Stromal cell of bone marrow (primary cell): ENCODE measurements at places on chromosomes 2 and 18.

GRCh38 chr2:101012706-101013181 is 10.7 kb downstream of the RPL31 start:
- DNase-seq: no peak

DNA sequence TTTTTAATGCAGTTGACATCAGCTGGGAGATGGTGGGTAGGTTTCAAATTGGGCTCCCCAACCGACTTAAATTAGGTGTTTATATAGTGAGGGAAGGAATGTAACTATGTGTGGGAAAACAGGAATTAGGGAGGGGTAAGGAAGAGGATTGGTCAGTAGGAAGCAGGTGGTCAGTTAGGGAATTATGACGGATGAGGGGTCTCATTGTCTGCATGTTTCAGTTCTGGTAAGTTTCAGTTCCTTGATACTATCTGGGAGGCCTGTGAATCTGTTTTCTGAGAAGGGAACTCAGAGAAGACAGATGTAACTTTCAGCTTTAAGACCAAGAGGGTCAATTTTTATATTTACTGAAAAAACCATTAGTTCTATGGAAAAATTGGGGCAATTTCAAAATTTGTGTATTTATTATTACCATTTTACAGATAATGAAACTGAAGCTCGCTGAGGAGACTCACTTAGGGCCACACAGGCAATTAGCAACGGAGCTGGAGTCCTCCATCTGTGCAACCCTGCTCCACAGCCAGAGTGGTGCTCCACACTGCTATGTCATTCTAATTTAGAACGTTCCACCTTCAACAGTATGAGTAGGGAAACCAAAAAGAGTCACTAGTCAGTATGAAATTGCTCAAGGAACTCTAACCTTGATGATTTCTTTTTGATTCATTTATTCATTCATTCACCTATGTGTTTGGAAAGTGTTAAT is 36.0 kb upstream of the CCDC195 start:
- no peak for DNase-seq

- DNase-seq: no peak
These were observed 28.6 kb upstream of the NCKAP5 start for GRCh38 chr2:133596701-133597393.

DNA sequence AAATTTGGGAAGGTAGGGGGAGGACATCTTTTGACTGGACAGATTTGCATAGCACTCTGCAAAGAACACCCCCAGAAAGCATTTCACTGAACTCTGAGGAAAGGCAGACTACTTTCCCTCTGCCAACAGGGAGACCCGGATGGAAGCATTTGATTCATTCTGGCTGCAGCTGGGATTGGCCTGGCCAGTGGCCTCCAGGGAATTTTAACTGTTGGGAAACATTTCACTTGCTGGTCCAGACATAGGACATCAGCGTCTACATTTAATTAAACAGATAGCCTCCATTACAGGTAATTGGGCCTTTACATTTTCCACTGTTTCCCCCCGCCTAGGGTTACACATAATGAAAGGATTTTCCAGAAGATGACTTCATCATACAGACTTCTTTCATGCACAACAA is 92.8 kb downstream of the MARCHF4 start:
- DNase-seq: peak; percentile 60

GRCh38 chr18:14919666-14920065 is 171.7 kb downstream of the ANKRD30B start:
- no peak for DNase-seq

GRCh38 chr2:96760986-96761832 is 507 bp downstream of the CNNM4 start:
- DNase-seq: no peak

- DNase-seq: no peak
These were observed 314.5 kb upstream of the RGPD4 start for GRCh38 chr2:107511970-107512789.

GRCh38 chr2:111522231-111522768 is 361.7 kb downstream of the ANAPC1 start:
- peak; percentile 22 for DNase-seq

DNA sequence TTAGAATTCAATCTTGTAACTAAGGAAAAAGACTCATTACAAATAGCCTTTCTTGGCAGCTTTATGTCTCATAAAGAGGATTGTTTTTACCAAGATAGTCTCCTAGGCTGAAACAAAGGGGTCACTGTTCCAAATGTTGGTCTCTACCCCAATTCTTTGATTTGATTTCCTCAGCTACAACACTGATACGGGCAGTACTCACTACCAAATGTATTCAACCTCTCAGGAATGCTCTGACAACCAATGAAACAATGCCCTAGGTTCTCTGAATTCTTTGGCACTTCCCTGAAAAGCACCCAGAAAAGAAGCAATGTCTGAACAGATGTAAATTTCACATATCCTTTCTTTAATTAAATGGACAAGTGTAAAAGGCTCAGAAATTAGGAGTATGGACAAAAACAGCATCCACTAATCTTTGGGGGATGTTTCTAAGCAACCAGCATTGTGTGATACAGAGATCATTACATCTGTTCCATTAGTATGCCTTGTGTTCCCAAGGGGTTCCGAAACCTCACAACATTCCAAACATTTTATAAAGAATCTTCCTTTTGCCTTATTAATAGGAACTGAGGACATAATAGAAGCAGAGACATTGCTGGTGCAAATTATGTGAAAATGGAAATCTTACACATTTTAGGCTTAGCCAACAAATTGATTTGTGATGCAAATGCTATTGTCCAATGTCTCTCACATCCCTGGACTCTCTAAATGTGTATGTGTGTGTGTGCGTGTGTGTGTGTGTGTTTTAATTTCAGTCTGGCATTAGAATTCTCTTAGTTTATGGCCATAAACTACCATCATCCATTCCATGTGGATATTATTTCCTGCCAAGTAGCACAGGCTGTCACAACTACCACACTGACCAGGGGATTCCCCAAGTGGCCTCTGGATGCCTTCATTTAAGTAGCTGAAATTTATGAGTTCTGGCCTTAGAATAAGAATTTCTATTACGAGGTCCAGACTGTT is 276.0 kb downstream of the MTX2 start:
- DNase-seq: no peak

DNA sequence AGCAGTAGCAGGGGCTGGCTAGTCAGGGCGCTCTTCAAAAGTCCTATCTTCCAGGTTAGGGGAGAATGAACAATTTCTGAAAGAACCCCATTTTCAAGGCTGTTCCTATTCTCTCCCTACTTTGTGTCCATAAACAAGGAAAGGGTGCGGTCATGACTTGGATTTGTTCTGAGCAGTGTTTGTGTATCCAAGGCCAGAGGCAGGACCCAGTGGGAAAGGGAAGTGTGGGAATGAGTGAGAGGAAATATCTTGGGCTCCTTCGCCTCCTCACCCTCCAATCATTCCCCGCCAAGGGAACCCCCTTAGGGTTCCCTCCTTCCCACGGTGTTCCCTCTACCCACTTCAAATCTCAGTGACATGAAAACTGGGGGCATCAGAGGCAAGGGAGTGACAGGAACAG is 25.5 kb upstream of the SPTBN1 start:
- DNase-seq: no peak

DNA sequence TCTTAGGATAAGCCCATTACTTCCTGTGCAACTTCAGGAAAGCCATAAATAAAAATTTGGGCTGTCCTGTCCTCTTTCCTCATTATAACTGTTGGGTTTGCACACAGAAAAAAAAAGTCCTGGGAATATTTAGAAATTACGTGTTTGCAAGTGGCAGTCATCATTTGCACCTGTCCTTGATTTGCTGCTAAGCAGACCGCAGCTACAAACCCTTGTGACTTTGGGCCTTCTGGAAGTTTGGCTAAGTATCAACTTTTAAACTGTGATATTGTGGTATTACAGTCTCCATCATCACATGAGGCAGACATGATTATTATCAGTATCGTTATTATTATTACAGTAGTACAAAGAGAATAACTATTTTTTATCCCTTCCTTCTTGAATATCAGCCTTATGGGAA is 260.7 kb upstream of the SESTD1 start:
- no peak for DNase-seq

DNA sequence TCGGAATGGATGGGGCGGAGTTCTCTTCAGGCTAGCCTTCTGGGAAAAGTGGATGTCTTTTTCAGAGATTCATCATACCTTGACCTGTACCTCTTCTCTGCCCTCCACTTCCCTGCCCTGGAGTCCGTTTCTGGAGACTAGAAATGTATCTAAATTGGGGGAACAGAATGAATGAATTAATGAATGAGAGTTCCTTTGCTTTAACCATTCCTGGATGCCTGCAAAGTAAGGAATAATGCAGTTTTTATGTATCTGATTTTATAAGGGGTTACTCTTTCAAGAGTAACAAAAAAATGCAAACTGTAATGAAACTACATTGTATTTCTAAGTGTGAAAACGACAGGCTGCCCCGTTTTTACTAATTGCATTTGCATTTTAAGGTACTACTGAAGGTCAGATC is 2.0 kb downstream of the SOWAHC start:
- no peak for DNase-seq

DNA sequence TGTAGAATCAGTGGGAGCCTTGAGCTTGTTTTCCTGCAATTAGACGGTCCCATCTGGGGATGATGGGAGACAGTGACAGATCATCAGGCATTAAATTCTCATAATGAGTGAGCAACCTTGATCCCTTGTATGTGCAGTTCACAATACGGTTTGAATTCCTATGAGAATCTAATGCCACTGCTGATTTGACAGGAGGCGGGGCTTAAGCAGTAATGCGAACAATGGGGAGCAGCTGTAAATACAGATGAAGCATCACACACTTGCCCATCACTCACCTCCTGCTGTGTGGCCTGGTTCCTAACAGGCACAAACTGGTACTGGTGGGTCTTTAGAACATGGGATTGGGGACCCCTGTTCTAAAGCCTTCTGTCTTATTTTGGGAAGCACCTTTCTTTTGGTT is 17.9 kb upstream of the NYAP2 start:
- no peak for DNase-seq

DNA sequence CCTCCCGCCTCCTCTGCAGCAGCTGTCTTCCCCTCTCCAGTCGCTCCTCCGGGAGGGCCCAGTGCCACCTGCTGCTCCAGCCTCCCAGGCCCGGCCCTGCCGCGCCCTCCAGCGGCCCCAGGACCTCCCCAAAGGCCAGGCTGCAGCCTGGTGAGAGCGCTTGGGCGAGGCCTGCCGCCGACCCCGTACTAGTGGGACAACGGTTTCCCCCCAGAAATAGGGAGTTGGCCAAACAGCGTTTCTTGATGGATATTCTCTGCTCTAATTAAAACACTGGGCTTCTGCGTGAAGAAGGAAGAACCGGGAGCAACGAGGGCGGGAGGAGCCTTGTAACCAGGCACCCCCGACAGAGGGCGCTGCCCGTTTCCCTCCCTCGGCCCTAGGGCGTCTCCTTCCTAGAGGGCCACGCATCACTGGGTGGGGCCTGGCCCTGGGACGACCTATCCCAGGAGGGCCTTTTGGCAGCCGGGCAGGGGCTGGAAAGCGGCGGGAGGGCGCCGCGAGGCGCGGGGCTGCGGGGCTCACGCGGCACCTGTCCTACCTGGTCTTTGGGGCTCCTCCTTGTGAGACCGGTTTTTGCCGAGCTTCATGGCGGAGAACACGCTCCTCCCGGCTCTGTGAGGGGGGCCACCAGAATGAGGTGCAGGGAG is 25.4 kb upstream of the OTOF start:
- peak; percentile 15 for DNase-seq

GRCh38 chr2:29113027-29113686 is 2.1 kb upstream of the CLIP4 start:
- DNase-seq: no peak

DNA sequence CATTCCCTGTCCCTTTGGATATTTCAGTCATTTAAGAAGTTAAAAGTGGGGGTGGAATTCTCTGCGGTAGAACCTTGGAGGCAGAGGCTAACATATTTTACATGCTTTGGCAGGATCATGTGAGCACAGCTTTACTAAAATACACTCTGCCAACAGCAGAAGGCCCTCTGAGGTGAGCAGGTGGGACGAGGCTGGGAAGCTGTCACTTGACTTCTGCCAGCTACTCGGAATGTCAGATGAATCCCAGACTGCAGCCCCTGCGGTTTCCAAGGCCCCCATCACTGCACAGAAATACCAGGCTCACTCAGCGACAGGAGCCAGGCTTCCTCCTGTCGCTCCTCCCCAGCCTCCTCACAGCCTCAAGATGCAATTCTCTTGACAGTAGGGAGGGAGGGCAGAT is 220.9 kb upstream of the REV1 start:
- no peak for DNase-seq

DNA sequence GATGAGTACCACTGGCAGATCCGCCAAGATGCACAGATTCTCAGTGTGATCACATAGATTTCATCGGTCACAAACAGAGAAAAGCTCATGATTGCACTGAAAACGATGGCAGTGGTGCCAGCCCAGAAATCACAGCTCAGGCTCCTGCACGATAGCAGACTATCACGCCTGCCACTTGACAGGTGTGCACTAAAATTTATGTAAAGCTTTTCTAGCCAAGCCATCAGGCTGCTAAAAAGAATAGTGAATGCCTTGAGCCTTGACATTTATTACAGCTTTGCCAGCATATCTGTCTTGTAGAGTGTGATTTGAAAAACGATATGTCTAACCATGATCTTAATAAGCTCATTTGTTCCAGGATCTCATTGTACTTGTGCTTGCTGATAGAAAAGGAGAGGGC is 409.5 kb upstream of the CWC22 start:
- no peak for DNase-seq

GRCh38 chr2:70250434-70250833 is 2.0 kb upstream of the TIA1 start:
- DNase-seq: no peak

DNA sequence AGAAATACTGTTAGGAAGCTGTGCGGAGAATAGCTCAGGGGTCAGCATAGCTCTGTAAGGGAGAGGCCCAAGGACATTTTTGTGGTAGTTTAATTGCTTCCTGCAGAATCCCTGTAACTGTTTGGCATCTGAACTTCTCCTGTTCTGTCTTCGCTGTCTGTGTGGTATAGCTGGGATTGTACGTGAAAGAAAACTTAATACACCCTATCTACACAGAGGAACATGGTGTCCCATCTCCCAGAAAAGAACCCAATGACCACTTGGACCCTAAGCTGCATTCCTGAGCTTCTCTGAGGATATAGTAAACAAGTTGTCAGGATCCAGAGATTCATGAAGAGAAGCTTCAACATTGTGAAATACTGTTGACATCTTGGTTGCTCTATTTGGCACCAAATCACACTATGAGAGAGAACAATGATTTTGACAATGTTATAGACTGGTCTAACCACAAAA is 81.3 kb downstream of the CDC42EP3 start:
- DNase-seq: no peak

DNA sequence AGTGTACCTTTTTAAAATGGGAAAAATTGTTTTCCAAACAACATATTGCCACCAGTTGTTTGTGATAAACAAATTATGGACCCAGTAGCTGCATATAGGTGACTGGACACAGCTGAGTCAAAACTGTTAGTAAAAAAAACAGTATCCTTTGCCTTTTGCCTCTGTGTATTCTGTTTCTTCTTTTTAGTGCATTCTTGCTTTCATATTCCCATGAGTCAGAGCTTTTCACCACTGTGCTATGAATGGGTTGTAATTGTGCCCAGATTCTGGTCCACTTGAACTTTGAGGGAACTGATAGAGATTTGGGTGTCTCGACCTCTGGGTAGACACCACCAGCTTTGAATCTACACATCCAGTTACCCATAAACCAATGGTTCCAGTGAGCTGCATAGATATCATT is 1441.9 kb upstream of the ZEB2 start:
- peak; percentile 22 for DNase-seq

GRCh38 chr2:51079945-51080344 is 48.0 kb upstream of the NRXN1 start:
- DNase-seq: no peak
